ENCODE measurements at places on chromosomes 16 and 17.

DNA sequence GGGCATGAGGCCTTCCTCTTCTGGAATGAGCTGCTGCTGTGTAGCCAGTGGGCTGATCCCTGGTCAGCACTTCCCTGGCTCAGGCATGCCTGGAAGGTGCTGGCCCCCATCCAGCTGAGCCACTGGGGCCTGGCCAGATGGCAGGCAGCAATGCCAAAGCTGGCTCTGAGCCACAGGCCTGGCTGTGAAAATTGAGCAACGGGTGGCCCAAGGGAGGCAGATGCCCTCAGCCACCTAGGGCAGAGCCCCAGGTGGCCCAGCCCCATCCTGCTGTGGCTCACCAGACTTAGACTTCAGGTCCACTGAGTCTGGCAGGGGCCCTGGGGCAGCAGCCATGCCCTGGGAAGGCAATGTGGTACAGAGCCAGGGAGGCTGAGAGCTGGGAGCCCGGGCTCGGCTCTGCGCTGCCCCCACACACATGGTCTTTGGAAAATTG lies 8.5 kb upstream of the CRHR1 start:
- no peak for DNase-seq

- no peak for DNase-seq
Observed at GRCh38 chr17:2361010-2361760, 23.9 kb downstream of the SGSM2 start.

DNA sequence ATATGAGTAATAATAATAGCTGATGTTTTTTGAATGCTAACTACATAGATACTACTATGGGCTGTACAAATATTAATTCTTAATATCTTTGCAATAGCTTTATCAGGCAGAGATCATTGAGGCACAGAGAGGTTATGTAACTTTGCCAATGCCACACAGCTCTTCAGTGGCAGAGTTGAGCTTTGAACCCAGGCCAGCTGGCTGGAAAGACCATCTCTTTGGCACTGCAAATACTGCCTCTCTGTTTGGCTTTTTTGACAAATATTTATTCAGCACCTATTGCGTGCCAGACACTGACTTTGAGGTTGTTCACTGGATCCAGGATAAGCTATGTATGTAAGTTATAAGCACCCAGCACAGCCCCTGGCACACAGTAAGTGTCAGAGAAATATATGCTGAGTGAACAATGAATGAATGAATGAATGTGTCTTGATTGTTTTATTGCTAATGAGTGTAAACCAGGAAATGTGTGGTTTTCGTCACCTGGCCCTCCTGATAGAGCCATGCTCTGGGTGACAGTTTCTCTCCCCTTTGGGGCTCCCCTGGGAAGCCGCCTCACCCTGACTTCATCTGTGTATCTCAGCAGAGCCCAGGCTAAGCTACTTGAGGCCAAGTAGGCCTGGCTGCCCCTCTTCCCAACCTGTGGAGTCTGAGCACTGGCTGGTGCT lies 2.5 kb downstream of the AQP8 start:
- no peak for DNase-seq

- no peak for DNase-seq
Observed at GRCh38 chr17:49823614-49824013, 24.3 kb downstream of the TAC4 start.

GRCh38 chr16:56848955-56849689 lies 15.9 kb upstream of the SLC12A3 start:
- no peak for DNase-seq

GRCh38 chr16:21727344-21727743 lies 63.6 kb downstream of the OTOA start:
- no peak for DNase-seq

DNA sequence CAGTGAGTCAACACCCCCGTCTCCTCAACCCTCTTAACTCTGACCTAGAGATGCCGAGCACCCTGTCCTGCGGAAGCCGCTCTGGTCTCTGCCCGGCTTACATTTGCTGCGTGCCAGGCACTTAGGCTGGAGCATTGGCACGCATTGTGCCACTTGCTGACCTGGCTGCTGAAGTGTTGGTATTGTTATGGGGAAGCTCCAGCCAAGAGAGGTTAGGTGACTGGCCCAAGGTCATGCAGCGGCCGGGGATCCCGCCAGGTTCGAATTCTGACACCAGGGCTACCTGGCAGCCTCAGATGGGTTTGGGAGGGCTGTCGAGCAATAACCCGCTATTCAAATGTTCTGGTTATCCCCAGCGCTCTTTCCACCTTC lies 5.0 kb upstream of the HSD17B1 start:
- DNase-seq, result no peak

DNA sequence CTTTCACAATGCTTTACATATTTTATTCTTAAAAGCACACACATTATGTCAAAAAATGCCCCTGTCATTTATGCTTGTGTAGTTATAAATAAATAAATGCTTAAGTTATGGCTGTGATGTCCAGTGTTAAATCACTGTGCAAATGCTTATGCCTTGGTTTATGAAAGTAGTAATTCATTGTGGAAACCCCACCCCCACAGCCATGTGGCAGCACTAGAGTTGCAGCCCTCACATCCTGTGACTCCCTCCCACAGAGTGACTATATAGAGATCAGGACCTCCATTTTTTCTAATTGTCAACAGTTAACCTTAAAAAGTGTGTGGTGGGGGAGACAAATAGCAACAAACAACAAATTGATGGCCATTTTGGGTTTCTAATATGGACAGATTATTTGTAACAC lies 2.4 kb downstream of the SKAP1 start:
- DNase-seq, result peak; percentile 61

DNA sequence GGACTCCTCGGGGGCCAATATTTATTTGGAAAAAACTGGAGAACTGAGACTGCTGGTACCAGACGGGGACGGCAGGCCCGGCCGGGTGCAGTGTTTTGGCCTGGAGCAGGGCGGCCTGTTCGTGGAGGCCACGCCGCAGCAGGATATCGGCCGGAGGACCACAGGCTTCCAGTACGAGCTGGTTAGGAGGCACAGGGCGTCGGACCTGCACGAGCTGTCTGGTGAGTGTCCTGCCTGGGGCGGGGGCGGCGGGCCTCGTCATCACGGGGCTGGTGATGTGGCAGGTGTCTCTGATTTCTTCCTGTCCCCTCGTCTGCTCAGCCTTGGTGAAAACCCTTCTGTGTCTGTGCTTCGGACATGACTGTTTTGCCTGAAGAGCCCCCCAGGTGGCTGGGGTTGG lies 5.7 kb downstream of the METRNL start:
- DNase-seq, result no peak

GRCh38 chr17:5706577-5707210 lies 122.4 kb upstream of the NLRP1 start:
- peak; percentile 24 for DNase-seq

DNA sequence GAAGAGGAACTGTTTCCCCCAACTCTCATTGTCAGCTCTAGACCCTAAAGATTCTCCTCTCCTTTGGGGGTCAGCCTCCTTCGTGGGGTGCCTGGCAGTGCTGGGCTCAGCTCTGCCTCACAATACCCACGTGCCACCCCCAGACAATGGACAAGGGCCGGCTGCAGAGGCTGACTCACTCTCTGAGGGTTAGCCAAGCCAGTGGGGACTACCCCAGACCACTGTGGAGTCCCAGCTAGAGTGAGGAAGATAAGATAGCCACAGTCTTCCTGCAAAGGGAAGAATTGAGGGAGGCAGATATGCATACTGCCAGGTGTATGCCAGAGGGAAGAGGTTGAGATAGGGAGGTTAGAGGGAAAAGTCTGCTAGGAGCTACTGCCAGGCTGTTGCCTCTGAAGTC lies 13.5 kb upstream of the MTMR4 start:
- no peak for DNase-seq

DNA sequence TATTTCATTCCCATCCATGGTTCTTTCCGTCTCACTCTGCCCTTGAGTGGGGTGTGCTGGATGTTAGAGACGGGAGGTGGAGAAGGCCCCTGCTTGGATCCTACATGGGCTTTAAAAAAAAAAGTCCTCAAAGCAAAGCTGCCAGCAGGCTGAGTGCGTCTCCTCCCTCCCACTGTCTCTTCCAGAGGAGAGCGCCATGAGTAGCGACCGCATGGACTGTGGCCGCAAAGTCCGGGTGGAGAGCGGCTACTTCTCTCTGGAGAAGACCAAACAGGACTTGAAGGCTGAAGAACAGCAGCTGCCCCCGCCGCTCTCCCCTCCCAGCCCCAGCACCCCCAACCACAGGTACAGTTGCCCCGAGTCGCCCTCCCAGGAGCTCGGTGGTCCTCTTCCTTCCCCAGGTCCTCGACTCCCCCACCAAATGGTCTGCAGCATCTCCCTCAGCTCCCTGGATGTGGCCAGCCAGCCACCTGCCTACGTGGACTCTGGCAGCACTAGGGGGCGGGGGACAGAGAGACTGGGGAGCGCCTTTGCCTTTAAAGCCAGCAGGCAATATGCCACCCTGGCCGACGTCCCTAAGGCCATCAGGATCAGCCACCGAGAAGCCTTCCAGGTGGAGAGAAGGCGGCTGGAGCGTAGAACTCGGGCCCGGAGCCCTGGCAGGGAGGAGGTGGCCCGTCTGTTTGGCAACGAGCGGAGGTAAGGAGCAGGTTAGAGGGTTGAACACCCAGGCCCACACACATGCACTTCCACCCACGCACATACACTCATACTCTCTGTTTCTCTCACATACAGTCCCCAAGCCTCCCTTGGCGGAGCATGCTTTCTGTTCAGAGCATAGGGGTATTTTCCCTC lies 68.2 kb downstream of the PLD6 start:
- DNase-seq, result no peak

GRCh38 chr16:88697831-88698615 lies 8.2 kb downstream of the RNF166 start:
- no peak for DNase-seq

DNA sequence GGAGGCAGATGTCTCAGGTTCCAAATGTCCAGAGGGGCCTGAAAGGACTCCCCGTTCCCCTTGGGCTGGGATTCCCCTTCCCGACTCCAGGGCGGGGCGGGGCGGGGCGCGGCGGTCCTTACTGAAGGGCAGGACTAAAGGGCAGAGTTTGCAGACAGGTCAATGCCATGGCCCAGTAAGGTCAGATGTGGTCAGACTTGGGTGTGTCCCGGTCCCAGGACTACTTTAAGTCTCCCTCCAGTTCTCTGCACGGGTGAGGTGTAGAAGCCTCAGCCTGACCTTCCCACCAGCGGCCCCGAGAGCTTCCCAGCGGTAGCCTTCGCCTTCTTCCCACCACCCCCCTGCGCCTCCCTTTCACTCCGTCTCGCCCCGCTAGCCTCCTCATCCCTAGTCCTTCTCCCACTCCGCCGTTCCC lies 532 bp downstream of the KDM6B start:
- no peak for DNase-seq

DNA sequence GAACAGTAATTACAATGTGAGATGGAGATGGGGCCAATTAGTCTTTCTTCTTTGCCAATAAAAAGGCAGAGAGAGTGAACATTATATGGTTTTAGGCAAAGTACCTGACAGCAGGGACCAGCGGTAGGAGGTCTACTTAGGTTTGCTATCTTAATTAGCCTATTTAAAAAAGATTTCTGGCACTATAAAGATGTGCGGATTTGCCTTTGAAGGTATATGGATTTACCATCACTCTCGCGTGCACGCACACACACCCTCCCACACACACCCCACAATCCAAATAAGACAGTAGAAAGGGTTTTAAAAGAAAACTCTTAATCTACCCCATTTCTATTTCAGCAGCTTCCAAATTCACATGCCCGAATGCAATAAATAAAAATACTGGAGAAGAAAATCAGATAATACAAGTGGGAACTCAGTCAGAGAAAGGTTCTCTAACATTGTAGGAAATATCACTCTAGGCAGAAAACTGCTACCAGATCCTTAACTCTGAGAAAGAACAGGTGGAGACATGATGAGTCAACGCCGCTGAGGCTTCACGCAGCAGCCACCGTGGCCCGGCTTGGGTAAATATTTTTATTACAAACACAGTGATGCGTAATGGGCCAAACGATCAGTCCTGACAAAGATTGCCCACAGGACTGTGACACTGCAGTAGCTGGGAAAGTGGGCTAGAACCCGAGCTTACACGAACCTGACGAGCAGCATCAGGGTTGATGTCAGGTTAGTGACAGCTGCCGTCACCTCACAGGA lies 66.6 kb upstream of the AXIN2 start:
- no peak for DNase-seq

- no peak for DNase-seq
Observed at GRCh38 chr16:27550582-27550920, 607 bp downstream of the KATNIP start.

- no peak for DNase-seq
Observed at GRCh38 chr16:11047057-11047456, 102.7 kb downstream of the CLEC16A start.

DNA sequence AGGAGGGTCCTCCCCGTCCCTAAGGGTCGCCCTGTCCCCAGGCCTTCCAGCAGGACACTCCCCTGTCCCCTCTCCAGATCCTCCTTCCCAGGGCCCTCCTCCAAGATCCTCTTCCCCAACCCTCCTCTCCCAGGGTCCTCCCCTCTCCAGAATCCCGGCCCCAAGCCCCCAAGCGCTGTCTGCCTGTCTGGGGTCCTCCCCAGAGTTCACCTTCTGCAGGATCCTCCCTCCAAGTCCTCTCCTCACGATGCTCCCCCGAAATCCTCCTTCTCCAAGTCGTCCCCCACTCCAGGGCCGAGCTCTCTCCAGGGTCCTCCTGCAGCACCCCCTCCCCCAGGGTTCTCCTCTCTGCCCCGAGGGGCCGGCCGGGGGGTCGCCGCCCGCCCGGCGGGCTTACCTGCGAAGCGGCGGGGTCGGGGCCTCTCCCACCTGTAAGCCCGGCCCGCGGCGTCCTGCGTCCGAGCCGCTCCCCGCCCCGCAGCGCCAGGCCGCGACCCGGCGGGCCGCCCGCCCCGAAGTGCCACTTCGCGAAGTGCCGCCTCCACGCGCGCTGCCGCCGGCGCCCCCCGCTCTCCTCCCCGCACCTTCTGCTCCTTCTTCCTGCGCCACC lies 678 bp upstream of the BAIAP2 start:
- no peak for DNase-seq

DNA sequence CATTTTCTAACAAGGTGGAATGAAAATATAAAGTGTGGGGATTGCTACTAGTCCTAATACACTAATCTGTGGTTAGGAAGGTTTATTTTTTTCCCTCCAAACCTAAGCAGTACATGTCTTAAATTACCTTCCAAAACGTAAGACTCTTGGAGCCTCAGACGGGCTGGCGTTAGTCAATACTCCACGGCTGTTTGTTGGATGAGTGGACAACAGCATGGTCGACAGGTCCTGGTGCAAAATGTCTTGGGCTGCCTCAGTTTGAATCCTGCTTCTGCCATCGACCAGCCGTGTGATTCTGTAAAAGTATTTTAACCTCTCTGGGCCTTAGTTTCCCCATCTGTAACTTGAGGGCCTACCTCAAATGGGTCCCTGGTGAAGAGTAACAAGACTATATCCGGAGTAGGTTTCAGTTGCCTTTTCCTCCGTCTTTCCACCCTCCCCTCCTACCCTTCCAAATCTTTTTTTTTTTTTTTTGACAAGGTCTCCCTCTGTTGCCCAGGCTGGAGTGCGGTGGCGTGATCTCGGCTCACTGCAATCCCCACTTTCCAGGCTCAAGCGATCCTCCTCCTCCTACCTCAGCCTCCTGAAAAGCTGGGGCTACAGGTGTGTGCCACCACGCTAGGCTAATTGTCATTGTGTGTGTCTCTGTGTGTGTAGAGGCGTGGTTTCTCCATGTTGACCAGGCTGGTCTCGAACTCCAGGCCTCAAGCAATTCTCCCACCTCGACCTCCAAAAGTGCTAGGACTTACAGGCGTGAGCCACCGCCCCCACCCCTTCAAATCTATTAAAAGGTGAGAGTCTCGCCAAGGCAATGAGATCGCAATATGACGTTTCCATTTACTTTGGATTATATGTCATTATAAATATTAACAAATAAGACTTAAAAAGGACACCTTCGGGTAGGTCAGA lies 5.8 kb downstream of the SCGB1C2 start:
- DNase-seq, result no peak

Data from stimulated activated CD8-positive, alpha-beta memory T cell treated with anti-CD3 and anti-CD28 coated beads, Interleukin-7, amount 100 ng/mL, for 4 hours (primary cell).